ENCODE measurements at places on chromosomes 4 and X. TPM values are rescaled to one million over a fixed set of nuclear protein-coding genes. Genes with fewer than 3 reads are reported as not detected.

The EMCN gene
- total RNA-seq: 20.1 TPM

DNA sequence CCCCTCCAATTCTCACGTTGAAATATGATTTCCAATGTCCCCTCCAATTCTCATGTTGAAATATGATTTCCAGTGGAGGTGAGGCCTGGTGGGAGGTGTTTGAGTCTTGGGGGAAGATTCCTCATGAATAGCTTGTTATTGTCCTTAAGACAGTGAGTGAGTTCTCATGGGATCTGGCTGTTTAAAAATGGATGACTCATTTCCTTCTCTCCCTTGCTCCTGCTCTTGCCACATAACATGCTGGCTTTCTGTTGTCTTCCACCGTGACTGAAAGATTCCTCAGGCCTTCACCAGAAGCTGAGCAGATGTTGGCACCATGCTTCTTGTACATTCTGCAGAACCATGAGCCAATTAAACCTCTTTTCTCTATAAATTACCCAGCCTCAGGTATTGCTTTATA lies 346.8 kb upstream of the TECRL start:
- H3K4me3 ChIP-seq: no peak overlapping the region
- H3K27me3 ChIP-seq: no peaks in the 10 kb centered on the region
- DNase-seq: no peak
- H3K27ac ChIP-seq: no peak overlapping the region
- H3K36me3 ChIP-seq: no peaks in the 10 kb centered on the region
- no peaks in the 10 kb centered on the region for H3K4me1 ChIP-seq

GRCh38 chr4:98506462-98507132 lies 151.8 kb downstream of the TSPAN5 start:
- no peak overlapping the region for H3K27ac ChIP-seq
- H3K36me3 ChIP-seq: no peaks in the 10 kb centered on the region
- H3K27me3 ChIP-seq: no peaks in the 10 kb centered on the region
- DNase-seq: no peak
- no peak overlapping the region for H3K4me3 ChIP-seq
- peaks cover 26% of the 10 kb centered on the region for H3K4me1 ChIP-seq

DNA sequence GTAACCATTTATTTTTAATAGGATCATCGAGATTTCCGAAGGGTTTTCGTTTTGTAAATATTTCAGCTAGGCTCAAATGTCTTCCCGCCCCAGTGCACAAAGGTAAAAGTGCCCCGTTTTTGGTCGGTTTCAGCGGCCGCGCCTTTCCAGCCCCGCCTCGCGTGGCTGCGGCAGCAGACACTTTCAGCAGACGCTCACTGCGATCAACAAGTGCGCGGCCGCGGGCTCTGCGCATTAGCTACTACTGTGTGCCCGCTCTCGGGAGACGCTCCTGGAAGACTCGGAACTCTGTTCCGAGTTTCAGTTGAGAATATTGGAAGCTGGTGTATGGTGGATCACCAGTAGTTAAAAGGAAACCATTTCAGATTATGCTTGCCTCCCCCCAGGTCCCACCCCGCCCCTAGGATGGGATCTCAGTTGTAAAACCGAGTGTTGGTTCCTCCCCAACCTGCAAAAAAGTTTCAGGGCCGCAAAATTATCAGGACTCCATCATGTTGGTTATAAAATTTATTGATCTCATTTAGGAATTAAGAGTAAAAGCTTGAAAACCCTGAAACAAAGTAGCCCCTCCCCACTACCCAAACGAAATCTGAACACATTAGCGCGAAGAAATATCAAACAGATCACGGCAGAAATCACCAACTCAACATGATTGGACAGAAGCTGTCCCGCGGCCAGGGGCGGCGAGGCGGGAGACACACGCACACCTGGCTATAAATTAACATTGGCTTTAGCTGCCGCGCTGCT lies 2.2 kb downstream of the SOX3 start:
- no peak for DNase-seq
- H3K4me1 ChIP-seq: no peaks in the 10 kb centered on the region
- no peak overlapping the region for H3K27ac ChIP-seq
- H3K27me3 ChIP-seq: no peaks in the 10 kb centered on the region
- H3K4me3 ChIP-seq: no peak overlapping the region
- H3K36me3 ChIP-seq: no peaks in the 10 kb centered on the region

DNA sequence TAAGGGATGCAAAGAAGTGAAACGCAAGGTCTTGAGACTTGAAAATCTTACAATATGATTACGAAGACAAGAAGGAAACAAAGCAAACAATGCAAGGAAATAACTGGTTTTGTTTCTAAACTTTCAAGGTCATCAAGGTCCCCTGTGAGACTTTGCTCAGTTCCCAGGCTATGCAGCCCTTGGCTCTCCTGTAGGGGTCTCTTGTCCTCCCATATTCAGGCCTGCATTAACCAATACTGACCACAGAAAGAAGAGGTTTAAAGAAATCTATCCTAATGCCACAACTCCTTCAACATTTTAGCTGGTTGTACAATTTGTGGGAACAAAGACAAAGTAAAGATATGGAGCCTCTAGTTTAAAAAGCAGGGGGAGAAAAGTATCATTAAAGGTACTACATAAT lies 209.2 kb downstream of the LHFPL1 start:
- no peaks in the 10 kb centered on the region for H3K4me1 ChIP-seq
- H3K4me3 ChIP-seq: no peak overlapping the region
- no peaks in the 10 kb centered on the region for H3K36me3 ChIP-seq
- DNase-seq: no peak
- no peaks in the 10 kb centered on the region for H3K27me3 ChIP-seq

The NPFFR2 gene
- total RNA-seq: not detected

- no peaks in the 10 kb centered on the region for H3K4me1 ChIP-seq
- no peaks in the 10 kb centered on the region for H3K27me3 ChIP-seq
- no peak for DNase-seq
Measured at GRCh38 chr4:126361287-126361686, 1046.5 kb downstream of the FAT4 start.

The PLA2G12A gene
- 16.9 TPM for total RNA-seq

The IQCM gene
- not detected for total RNA-seq

- no peaks in the 10 kb centered on the region for H3K36me3 ChIP-seq
- H3K4me1 ChIP-seq: no peaks in the 10 kb centered on the region
- no peaks in the 10 kb centered on the region for H3K27me3 ChIP-seq
- no peak overlapping the region for H3K27ac ChIP-seq
- no peak for DNase-seq
Measured at GRCh38 chr4:28279249-28279648, 1418.6 kb downstream of the STIM2 start.

DNA sequence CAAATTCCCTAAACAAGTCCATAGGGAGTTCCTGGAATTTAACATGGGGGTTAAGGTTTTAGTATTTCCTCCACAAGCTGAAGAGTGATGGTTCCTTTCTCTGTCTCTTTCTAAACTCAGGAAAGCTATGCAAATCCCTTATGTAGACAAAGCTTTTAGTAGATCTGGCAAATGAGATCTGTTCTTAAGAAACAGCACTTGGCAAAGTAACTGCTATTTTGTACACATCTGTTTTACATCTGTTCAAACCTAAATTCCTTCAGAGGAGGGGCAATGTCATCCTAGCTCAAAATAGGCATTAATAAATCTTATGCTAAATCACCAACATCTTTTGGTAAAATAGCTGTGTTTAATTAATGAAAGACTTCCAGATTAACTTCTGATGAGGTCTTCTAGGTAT lies 137.8 kb upstream of the TBC1D9 start:
- H3K4me3 ChIP-seq: no peak overlapping the region
- H3K36me3 ChIP-seq: no peaks in the 10 kb centered on the region
- H3K27me3 ChIP-seq: no peaks in the 10 kb centered on the region
- H3K4me1 ChIP-seq: peaks cover 7% of the 10 kb centered on the region
- no peak for DNase-seq

DNA sequence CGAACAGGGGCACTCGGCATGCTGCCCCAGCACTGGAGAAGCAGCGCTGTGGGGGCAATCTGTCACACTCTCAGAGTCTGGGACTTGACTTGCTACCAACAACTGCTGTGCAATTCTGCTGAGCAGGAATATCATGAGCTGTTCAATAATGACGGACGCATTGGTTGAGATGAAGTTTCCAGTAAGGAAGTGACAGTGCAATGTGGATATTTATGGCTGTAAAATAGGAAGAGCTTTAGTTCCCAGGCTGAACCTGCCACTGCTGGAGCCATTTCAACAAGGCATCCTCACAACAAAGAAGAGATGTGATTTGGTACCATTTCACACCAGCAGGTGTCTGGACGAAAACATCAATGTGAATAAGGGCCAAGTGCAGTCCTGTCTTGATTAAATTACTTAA lies 24.2 kb downstream of the CHST7 start:
- DNase-seq: no peak
- H3K27ac ChIP-seq: no peak overlapping the region
- no peaks in the 10 kb centered on the region for H3K36me3 ChIP-seq
- H3K4me3 ChIP-seq: no peak overlapping the region
- no peaks in the 10 kb centered on the region for H3K4me1 ChIP-seq
- H3K27me3 ChIP-seq: no peaks in the 10 kb centered on the region

The TCEAL2 gene
- 14.7 TPM for total RNA-seq

DNA sequence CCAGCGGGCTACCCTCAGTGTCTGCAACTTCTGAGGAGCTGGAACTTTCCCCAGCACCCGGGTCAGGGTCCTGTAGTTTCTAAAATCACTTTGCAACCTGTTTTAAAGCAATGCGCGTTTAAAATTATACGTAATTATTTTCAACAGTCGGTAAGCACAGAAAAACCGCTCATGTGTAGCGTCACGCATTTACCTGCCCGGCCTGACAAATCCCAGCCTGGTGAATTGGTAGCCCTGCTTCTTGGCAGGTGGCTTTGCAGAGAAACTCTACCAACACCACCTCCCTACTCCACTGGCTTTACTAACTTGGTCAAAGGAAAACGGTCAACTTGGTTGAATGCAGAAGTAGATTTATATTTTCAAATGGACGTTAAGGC lies 640 bp downstream of the BANK1 start:
- H3K27me3 ChIP-seq: no peaks in the 10 kb centered on the region
- DNase-seq: no peak
- peak overlapping the region; percentile 49 for H3K27ac ChIP-seq
- no peaks in the 10 kb centered on the region for H3K36me3 ChIP-seq
- peak overlapping the region; percentile 57 for H3K4me3 ChIP-seq
- peaks cover 13% of the 10 kb centered on the region for H3K4me1 ChIP-seq

The COL25A1 gene
- total RNA-seq: 0.49 TPM

DNA sequence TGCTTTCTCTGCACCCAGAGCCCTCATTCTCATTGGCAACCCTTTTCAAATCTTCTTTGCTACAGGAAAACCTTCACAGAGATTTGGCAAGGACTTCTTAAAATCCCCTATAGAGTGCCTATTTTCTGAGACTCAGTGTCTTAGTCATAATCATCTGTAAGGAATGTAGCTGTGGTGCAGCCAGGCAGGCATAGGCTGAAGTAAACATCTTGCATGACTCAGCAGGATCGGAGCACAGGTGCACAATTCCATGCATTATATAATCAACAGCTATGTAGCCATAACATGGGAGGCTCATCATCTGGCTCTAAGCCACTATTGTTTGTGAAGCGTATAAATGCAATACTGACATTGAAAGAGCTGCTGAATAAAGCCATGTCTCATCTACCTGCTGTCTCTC lies 368.8 kb downstream of the MAGEE1 start:
- no peak for DNase-seq
- no peaks in the 10 kb centered on the region for H3K27me3 ChIP-seq
- no peaks in the 10 kb centered on the region for H3K36me3 ChIP-seq
- no peaks in the 10 kb centered on the region for H3K4me1 ChIP-seq
- H3K4me3 ChIP-seq: no peak overlapping the region

DNA sequence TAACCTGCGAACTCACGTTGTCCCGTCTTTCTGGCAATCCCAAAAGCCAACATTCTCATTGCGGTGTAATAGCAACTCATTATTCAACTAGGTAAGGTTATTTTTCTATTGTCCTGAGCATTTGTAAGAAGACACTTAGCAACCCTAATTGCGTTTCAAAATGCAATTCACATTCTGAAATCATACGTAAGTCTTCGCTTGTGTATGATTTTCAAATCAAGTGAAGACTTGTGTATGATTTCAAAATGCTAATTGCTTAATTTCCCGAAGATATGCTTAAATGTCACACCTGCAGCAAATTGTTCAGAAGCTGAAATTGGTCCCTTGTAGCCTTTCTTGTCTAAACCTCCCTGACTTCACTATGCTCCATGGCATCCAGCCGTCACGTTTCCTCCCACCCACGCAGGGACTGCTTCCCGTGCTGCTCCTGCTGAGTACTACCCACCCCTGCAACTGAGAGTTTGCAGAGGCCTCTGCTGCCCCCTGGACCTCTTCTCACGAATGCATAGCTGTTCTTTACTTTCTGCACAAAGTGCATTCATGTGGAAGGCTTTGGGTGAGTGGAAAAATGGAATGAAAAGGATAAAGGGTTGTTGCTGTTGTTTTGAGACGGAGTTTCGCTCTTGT lies 40.8 kb upstream of the CLDN24 start:
- no peak overlapping the region for H3K4me3 ChIP-seq
- no peak for DNase-seq
- H3K27me3 ChIP-seq: no peaks in the 10 kb centered on the region
- no peaks in the 10 kb centered on the region for H3K36me3 ChIP-seq
- H3K4me1 ChIP-seq: no peaks in the 10 kb centered on the region
- H3K27ac ChIP-seq: no peak overlapping the region

DNA sequence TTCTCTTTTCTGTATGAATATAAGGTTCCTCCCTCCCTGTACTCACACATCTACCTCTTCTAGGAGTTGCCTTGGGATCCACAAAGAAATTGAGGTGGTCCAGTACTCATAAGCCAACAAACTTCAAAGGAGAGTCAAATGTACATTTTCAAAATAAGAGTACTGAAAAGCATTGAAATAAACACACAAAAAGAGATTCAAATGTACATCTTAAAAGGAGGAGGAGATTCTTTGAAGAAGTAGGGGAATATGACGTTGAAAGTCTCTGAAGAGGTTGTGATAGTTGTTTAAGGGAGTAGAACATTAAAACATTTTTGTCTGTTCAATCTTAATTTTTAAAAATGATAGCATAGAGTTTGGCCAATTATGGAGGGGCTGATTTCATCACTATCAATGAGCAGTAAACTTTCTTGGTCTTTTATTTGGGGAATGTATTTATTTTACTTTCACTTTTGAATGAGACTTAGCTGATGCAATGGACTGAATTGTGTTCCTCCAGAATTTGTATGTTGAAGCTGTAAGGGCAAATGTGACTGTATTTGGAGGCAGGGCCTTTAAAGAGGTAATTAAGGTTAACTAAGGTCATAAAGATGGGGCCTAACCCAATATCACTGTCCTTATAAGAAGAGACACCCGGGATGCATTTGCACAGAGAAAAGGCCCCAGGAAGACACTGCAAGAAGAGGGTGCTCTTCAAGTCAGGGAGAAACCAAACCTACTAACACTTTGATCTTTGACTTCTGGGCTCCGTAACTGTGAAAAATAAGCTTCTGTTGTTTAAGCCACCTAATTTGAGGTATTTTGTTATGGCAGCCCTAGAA lies 226.3 kb upstream of the PGRMC2 start:
- DNase-seq: no peak
- H3K4me3 ChIP-seq: no peak overlapping the region
- H3K4me1 ChIP-seq: peaks cover 24% of the 10 kb centered on the region

The PSAPL1 gene
- not detected for total RNA-seq

Measured in vagina (tissue), 2 donors.